ENCODE measurements at places on chromosomes 2 and 18.

- no peak for DNase-seq
These were observed 94.5 kb upstream of the LMAN1 start for GRCh38 chr18:59453468-59453961.

DNA sequence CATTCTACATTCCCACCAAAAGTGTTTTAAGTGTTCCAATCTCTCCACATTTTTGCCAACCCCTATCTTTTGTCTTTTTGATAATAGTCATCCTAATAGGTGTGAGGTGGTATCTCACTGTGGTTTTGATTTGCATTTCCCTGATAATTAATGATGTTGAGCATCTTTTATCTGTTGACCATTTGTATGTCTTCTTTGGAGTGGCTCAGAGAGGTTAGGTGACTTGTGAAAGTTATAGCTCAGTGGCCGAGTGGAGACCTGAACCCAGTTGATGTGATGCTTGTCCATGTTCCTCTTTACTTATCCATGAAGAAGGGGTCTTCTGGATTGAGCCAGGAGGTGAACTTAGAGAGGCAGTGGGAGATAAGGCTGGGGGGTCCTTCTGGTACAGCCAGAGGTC, 78.8 kb downstream of the DDX1 start:
- no peak for DNase-seq

GRCh38 chr18:73551211-73551610, 596.4 kb downstream of the FBXO15 start:
- no peak for DNase-seq

- no peak for DNase-seq
These were observed 441.8 kb downstream of the NYAP2 start for GRCh38 chr2:225841314-225841713.

GRCh38 chr2:208142925-208143799, 2.8 kb downstream of the CRYGB start:
- DNase-seq, result no peak

DNA sequence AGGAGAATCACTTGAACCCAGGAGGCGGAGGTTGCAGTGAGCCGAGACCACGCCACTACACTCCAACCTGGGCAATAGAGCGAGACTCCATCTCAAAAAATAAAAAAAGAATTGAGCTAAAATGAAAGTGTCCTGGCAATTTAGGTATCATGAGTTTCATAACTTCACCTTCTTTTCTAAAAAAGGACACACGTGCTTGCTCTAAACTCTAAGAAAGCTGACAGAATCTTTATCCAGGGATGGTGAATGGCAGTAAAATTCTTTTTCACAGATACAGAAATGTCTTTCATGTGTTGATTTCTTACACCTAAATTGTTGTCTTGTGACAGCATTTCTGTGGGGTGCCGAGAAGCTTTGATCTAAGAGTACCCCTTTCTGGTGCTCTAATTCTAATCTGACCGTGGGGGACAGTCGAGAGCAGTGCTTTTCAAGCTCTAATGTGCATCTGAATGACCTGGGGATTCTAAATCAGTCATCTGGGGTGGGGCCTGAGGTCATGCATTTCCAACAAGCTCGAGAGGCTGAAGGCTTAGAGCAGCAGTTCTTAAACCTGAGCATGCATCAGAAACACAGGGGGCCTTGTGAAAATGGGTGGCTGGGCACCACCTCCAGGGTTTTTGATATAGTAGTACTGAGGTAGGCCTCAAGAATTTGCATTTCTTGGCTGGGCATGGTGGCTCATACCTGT, 42.1 kb upstream of the REL start:
- DNase-seq, result no peak

- no peak for DNase-seq
These were observed 42.9 kb upstream of the MYO1B start for GRCh38 chr2:191202209-191202721.

DNA sequence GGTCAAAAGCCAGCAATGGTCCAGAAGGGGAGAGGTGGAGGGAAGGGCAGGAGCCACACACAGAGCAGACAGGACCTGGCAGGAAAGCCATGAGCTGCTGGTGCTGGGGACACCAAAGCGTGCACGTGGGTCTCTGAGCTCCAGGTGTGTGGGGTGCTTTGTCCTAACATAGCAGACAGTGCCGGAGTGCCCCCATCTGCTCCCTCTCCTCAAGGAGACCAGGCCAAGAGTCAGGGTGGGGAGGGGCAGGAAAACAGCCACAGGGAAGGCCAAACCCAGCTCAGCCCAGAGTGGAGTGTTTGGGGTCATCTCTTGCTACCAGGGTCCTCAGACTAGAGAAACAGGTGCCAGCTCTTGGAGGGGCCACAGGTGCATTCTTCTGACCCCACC, 4.2 kb upstream of the GPC1 start:
- no peak for DNase-seq

DNA sequence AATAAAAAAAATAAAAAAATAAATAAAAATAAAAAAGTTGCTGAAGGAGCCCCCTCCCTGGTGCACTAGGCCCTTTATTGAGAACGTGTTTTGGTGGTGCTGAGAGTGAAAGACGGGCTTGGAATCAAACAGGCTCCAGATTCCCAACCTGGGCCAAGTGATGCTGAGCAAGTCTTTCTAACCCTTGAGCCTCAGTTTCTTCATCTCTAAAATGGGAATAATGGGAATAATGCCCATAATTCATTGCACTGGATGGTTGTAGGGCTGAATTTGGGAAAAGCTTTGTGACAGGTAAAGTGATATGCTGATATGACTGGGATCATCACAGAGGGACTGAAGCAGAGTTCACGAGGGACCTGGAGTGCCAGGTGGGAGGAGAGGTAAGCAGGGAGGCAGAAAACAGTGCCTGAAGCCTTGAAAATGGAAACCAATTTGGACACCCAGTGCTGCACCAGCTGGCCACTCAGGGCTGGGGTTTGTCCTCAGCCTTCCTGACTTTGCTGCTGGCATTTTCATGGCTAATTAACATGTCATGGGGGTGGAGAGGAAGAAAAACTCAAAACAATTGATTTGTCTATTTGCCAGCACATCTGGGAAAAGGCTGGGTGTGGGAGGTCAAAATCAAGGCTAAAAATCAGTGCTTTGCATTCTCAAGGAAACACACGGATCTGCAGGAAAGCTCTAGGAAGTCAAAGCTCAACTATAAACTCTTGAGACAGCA, 241.3 kb downstream of the LOXHD1 start:
- DNase-seq, result no peak

DNA sequence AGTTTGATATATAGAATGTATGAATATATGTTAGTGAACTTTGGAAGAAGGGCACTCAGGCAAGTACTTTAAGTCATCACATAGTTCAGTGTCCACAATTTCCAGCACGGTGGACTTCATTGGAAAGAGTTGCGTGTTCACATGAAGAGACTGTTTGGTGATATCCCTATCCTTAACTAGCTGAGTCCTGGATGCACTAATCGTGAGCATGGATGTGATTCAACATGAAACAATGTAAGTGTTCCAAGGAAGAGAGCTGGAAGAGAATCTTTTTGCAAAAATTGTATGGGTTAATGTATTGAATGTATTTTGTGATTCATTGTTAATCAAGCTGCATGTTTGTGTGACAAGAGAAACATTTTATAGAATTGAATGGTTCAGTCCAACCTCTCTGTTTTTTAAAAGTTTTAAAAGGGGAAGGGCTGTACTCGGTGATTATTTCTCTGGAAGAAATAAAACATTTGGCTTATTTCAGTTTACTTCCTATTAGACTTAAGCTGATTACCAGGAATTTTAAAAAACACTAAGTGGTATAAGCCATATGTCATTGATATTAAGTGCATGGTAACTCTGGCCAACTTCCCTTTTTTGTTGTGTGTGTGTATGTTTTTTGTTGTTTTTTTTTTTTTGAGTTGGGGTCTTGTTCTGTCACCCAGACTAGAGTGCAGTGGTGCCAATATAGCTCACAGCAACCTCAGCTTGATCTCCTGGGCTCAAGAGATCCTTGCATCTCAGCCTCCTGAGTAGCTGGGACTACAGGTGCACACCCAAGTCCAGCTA, 8.6 kb downstream of the XRCC5 start:
- no peak for DNase-seq

GRCh38 chr18:70693246-70693645, 404.4 kb downstream of the SOCS6 start:
- no peak for DNase-seq

GRCh38 chr2:151649966-151650365, 84.3 kb downstream of the NEB start:
- DNase-seq, result no peak

GRCh38 chr2:161088658-161089350, 71.4 kb upstream of the TANK start:
- DNase-seq, result no peak

GRCh38 chr18:65610939-65611338, 139.9 kb upstream of the CDH7 start:
- no peak for DNase-seq

GRCh38 chr2:134335601-134336000, 81.7 kb downstream of the MGAT5 start:
- DNase-seq, result no peak

- DNase-seq, result no peak
These were observed 380.4 kb downstream of the TNS1 start for GRCh38 chr2:217622205-217623060.

- DNase-seq, result no peak
These were observed 105.6 kb upstream of the NDUFV2 start for GRCh38 chr18:8996771-8997432.

DNA sequence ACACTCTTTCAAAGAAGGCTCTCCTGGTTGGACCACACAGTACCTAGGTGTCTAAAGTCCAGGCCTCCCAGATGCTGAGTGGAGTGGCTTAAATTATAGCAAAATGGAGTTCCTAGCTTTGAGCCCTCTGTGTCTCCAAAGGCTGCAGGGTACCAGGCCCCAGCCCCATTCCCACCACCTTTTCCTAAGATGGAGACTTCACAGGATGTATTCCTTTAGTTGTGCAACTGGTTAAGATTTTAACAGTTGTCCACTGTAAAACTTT, 4.9 kb downstream of the SMAD7 start:
- no peak for DNase-seq

DNA sequence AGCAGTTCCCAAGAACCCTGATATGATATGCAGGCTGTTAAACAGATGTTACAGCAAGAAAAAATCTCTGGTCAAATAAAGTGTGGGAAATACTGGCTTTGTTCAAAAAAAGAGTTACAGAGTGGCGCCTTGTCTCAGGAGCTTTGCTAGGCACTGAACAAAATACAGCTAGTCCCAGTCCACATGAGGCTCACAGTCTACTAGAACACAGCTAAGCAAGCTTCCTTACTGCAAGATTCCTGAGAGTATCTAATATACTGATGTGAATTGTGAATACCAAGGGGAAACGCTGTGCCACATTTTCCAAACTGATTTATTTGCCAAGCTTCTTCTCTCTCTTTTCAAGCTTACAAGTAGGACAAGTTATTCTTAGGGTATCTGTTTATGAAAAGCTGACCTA, 188.8 kb upstream of the NABP1 start:
- DNase-seq, result no peak

DNA sequence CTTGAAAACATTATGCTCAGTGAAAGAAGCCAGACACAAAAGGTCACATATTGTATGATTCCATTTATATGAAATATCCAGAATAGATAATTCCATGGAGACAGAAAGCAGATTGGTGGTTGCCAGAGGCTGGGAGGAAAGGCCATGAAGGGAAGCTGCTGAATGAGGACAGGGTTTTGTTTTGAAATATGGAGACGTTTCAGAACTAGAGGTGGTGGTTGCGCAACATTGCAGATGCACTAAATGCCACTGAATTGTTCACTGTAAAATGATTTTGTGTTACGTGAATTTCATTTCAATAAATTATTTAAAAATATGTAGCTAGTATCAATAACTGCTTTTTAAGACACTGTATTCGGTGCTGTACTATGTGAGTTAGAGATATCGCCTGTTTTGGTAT, 101.7 kb upstream of the ZNF236 start:
- DNase-seq, result no peak

GRCh38 chr2:112784199-112785189, at the start of gene IL1A:
IL1A (minus strand) TSS chr2:112784493; CDS start chr2:112783770, 723 bp downstream.
- no peak for DNase-seq

GRCh38 chr2:70696142-70696541, 71.9 kb downstream of the ADD2 start:
- DNase-seq, result no peak

DNA sequence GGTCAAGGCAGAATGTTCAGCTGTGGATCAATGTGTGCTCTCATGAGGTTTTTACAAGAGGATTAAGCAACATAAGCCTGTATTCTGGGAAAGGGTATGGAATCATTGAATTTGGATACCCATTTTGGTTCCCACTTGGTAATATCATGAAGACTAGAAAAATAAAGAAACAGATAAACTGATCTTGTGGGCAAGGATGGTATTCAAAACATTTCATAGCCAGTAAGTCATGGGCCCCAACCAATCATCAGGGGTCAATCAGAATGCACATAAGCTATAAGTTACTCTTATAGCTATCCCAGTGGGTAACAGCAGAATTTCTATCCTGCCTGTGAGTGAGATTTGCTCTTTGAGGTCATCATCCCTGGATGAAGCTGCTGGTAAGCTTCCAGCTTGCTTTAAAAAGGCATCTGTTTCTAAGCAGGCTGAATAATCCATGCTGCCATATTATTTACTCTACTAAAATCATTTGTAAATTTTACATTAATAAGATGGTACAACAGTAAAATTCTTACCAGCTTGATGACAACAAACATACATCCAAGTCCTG, 291.2 kb downstream of the RAD51AP2 start:
- DNase-seq, result no peak

- DNase-seq, result no peak
These were observed 158.6 kb upstream of the LTBP1 start for GRCh38 chr2:32788114-32788513.

GRCh38 chr2:220302756-220303155, 675.3 kb downstream of the SLC4A3 start:
- no peak for DNase-seq

DNA sequence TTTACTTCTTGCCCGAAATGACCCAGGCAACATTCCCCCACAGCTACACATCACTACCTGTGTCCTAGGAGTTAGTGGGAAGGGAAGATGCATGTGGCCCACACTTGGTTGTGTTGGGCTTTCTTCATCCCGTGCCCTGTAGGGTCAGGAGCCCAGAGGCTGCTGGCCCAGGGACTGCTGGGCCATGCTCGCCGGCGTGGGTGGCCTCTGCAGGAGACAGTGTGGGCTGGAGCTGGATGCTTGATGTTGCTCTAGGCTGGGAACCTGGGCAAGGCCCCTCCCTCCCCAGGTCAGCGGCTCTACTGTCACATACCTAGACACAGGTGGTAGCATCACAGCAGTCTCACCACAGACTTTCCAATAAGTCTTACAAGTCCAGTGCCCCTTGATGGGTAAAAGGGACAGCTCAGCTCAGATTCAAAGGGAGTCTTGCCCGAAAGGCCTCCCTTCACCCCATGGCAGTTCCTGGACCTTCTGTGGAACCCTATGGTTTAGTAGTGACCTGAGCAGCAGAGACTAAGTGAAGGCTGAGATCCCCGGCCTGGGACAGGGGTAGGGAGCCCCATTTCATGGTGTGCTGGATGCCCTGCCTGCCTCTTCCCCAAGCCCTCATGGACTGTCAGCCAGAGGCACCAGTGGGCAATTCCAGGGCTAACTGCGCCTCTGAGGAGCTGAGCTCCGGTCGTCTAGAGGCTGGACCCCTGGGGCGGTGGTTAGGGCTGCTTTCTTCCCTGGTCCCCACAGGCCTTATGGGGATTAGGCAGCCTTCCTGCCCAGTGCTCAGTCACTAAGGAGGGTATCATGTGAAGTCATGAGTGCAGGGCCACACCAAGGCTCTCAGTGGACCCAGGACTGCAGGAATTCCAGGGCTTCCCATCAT, 45.4 kb upstream of the FAHD2A start:
- no peak for DNase-seq

- no peak for DNase-seq
These were observed 849.1 kb downstream of the CNTNAP5 start for GRCh38 chr2:124874219-124874618.

- DNase-seq, result peak; percentile 64
These were observed 31.4 kb upstream of the YPEL5 start for GRCh38 chr2:30115141-30115980.

GRCh38 chr2:70258532-70258875, 567 bp downstream of the PCYOX1 start:
- DNase-seq, result no peak
